ENCODE measurements at places on chromosomes 2 and 18. TPM values are rescaled to one million over a fixed set of nuclear protein-coding genes. Genes with fewer than 3 reads are reported as not detected.

Gene CTAGE1
- not detected for total RNA-seq

Gene CNTNAP5
- total RNA-seq: not detected

Gene LRP2
- total RNA-seq: under 0.01 TPM

Gene NFE2L2
- 98.1 TPM for total RNA-seq

Gene GAD1
- 0.34 TPM for total RNA-seq

Gene MARCO
- 0.07 TPM for total RNA-seq

Measured in nasal cavity respiratory epithelium epithelial cell of viscerocranial mucosa (primary cell).